NCI-H774 (cell line): ENCODE measurements at places on chromosomes 12 and 14.

- no peak for DNase-seq
These were observed 48.8 kb downstream of the NINJ2 start for GRCh38 chr12:614411-614970.

DNA sequence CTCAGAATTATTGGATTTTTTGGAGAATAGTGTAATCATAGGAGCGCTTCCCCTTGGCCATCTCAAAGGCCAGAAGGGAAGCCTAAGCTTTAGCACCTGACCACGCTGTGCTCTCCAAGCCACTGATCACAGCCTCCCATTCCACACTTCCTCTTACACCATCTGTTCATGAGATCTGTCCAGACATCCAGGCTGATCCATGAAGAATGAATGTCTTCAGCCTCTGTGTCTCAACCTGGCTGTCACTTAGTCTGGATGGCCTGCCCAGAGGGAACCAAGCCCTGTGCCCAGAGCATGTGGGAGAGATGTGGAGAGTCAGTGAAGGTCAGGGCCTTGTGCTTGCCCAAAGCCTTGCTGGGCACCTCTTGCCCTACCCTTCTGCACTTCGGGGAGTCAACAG is 40.5 kb downstream of the TSPAN11 start:
- no peak for DNase-seq

- DNase-seq = no peak
These were observed 232.8 kb upstream of the FBXO33 start for GRCh38 chr14:39665075-39665475.

DNA sequence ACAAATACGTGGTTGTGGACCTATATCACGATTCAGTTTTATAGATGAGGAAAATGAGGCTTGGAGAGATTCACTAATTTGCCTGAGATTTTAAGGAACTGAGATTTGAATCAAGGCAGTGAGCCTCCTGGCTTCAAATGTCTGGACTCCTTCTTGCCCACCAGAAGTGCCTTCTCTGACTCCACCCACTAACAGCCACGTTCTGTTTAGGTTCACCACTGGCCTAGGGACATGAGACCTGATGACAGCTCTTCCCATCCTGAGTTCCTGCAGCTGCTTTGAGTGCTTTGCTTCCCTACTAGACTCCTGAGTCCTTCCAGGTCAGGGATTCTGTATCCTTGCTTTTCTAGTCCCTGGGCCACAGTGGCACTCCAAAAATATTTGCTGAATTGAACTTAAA is 57.1 kb downstream of the PLBD1 start:
- DNase-seq = no peak

- no peak for DNase-seq
These were observed 68.5 kb upstream of the FUT8 start for GRCh38 chr14:65344011-65344410.

GRCh38 chr14:30874999-30875787 is 834 bp downstream of the COCH start:
- no peak for DNase-seq

- DNase-seq = no peak
These were observed 40.5 kb downstream of the RESF1 start for GRCh38 chr12:31999692-32000091.

- no peak for DNase-seq
These were observed 85.0 kb downstream of the KICS2 start for GRCh38 chr12:64137117-64137516.
